ENCODE measurements at places on chromosomes 2 and 18.
A peak's percentile ranks its signal among the peaks of the same experiment; 100 is the strongest.

DNA sequence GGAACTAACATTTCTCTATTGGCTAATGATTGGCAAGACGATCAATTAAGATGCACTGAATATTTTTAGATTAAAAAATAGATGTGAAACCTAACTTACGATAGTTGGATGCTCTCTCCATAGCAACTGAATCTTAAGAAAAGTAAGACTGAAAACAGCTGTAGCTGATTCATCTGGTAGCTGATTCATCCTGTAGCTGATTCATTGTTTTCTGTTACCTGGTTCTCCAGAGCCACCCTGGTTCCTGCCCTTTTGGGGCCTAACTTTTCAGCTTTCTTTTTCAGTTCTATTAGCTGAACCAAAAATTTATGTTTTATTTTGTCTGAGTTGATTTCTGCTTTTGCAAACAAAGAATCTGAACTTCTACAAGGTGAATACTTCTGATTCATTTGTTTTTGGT lies 22.7 kb upstream of the SPR start:
- DNase-seq: no peak

DNA sequence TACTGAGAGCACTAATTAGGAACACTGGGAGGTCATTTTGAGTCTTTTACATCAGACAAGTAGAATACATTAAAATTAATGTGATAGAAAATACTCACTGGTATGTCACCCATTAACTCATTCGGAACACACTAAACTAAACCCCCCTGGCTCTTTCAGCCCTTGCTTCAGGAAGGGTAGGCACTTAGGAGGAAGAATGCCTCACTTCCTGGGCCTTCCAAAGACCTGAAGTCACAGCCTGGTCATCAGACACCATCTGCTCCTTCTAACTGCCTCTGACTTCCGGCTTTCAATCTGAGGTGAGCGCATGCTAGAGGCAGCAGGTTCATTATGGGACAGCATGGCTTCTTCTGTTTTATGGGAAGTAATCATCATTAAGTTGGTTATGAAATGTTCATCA lies 451.4 kb downstream of the PID1 start:
- DNase-seq: no peak

- DNase-seq: peak; percentile 16
Measured at GRCh38 chr2:141557329-141558095, 573.3 kb downstream of the LRP1B start.

DNA sequence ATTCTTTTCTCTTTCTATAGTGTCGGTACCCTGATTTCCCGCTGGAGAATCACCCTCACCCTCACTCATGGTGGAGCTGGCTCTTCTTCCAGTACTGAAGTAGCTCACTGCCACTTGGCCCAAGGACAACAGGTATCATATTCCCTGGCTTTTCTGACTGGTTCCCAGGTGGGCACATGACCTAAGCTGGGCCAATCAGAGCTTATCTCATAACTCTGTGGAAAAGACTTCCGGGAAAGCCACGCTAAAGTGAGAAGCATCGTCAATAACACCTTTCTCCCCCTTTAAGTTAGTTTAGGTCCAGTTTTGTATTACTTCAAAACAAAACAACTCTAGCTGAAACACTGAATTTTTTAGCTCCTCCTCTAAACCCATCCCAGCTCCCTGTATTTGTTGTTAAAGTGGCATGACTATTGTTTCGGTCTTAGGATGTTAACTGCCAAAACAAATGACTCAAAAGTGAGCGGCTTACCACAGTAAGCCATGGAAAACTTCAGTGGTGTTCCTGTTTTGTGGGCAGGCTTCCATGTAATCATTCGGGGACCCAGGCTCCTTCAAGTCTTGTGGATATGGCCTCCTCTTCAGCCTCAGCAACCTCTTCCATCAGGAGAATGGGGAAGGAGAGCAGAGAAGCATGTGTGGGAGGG lies 137.4 kb upstream of the DLX2 start:
- no peak for DNase-seq
